Esophagus (tissue), 2 donors: ENCODE measurements at places on chromosomes 1 and 21. TPM values are rescaled to one million over a fixed set of nuclear protein-coding genes. Genes with fewer than 3 reads are reported as not detected.

Gene F13B
- polyA plus RNA-seq = not detected

Gene MNDA
- polyA plus RNA-seq = 0.49 TPM

Gene TCHH
- 0.13 TPM for polyA plus RNA-seq

Gene OR2L2
- polyA plus RNA-seq = not detected

Gene OR2L8
- polyA plus RNA-seq = not detected

Gene GSTM1
- polyA plus RNA-seq = 125 TPM

Gene IVL
- polyA plus RNA-seq = 161 TPM

Gene S1PR1
- polyA plus RNA-seq = 6.0 TPM

Gene C1orf185
- not detected for polyA plus RNA-seq

Gene RIPPLY3
- polyA plus RNA-seq = 1.0 TPM

Gene DPT
- polyA plus RNA-seq = 4.8 TPM

Gene RAB3B
- 0.02 TPM for polyA plus RNA-seq

Gene GJB3
- 55.6 TPM for polyA plus RNA-seq
